ENCODE measurements at places on chromosomes 2 and 18.

DNA sequence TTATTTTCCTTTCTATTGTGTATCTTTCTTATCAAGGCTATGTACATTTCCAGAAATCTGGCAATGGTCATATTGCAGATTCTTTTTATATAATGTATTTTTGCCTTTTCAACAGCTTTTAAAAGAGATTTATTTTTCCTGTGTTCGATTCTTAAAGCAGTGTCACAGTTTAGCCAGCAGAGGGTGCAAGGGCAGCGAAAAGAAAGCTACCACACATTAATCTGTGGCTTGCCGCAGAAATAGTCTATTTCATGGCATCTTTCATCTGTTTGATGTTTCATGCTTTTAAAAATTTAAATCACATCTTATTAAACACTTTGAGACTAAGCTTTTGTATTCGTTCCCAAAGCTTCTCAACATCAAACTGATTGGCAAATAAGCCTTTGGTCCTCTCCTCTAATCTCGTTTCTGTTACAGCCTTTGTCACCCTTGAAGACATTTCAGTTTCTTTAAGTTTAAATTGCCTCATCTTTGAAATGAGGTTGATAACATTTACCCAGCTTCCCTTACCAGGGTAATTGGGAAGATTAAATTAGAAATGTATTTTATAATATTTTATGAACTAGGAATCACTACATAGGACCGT is 73.3 kb downstream of the PIK3C3 start:
- no peak for DNase-seq

GRCh38 chr2:143686585-143687164 is 557.5 kb downstream of the ARHGAP15 start:
- DNase-seq, result no peak

- DNase-seq, result no peak
Measured at GRCh38 chr2:173397539-173397938, 42.9 kb downstream of the CDCA7 start.

GRCh38 chr2:127664065-127664894 is 11.1 kb downstream of the LIMS2 start:
- no peak for DNase-seq

GRCh38 chr2:37851828-37852584 is 73.1 kb upstream of the RMDN2 start:
- DNase-seq, result no peak

- no peak for DNase-seq
Measured at GRCh38 chr2:62472312-62472711, 33.7 kb downstream of the TMEM17 start.

DNA sequence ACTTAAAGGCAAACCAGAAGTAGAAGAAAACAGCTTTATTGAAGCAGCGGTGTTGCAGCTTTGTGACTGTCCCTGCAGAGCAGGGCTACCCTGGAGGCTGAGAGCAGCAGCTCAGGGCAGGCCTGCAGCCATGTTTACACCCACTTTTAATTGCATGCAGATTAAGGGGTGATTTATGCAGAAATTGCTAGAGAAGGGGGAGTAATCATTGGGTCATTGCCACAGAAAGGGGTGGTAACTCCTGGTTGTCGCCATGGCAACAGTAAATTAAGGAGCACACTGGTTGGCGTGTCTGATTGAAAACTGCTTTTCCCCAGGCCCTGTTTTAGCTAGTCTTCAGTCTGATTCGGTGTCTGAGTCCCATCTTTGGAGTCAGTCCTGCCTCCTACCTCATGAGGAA is 195.4 kb upstream of the HDAC4 start:
- no peak for DNase-seq

GRCh38 chr18:61496374-61496773 is 163.1 kb downstream of the CDH20 start:
- no peak for DNase-seq

- no peak for DNase-seq
Measured at GRCh38 chr2:4272261-4272858, 569.0 kb downstream of the DCDC2C start.

GRCh38 chr18:9297007-9297393 is 37.6 kb upstream of the TWSG1 start:
- no peak for DNase-seq

GRCh38 chr18:49167084-49167483 is 216.3 kb upstream of the SMAD7 start:
- DNase-seq, result no peak

DNA sequence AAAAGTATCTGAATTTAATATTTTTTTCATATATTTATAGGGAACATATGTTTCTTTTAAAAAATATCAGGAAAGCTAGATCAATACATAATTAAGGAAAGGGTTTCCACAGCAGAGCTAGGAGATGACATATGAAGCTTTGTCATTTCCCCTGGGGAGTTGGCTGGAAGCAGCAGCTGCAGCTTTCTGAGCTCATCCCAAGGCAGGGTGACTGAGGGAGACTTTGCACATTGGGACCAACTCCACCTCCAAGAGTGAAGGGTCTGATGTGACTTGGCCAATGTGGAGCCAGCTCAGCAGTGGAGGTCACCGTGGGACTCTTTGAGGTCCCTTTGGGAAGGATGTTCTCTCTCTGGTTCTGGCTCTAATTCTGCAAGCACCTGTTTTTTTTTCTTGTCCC is 315.1 kb downstream of the RDH14 start:
- DNase-seq, result no peak

DNA sequence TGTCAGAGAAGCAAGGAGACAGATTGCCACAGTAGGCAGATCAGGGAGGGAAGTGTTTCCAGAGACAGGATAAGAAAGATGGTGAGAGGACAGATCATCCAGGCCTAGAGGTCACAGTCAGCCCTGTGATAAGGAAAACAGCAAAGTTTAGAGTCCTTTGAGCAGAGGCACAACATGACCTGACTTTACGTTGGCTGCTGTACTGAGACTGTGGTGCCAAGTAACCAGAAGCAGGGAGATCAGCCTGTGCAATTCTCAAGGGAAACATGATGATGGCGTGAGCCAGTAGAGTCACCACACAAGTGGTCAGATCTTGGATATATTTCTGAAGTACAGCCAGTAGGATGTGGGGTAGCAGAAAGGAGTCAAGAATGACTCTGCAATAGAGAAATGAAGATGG is 43.7 kb downstream of the SMC6 start:
- DNase-seq, result no peak

- no peak for DNase-seq
Measured at GRCh38 chr18:21798126-21798525, 57.5 kb downstream of the MIB1 start.

DNA sequence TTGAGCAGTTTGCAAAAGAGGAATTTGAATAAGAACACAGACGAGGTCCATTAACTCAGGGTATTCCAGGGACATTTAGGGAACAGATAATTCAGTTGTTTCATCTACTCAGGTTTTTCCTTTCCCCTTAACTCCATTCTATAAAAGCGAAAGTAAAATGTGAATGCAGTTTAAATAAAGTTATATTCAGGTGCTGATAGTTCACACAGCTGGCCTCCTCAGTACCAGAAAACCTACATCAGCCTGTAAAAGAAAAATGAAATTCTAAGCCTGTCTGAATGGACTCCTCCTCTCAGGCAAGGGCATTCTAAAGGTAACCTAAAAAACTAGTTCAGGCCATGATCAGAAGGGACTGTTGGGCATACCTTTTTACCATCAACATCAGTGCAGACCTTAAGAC is 873.8 kb downstream of the SUCLG1 start:
- no peak for DNase-seq

GRCh38 chr2:225164401-225165050 is 122.3 kb upstream of the DOCK10 start:
- no peak for DNase-seq
